ENCODE measurements at places on chromosomes 3 and 15. TPM values are rescaled to one million over a fixed set of nuclear protein-coding genes. Genes with fewer than 3 reads are reported as not detected.

DNA sequence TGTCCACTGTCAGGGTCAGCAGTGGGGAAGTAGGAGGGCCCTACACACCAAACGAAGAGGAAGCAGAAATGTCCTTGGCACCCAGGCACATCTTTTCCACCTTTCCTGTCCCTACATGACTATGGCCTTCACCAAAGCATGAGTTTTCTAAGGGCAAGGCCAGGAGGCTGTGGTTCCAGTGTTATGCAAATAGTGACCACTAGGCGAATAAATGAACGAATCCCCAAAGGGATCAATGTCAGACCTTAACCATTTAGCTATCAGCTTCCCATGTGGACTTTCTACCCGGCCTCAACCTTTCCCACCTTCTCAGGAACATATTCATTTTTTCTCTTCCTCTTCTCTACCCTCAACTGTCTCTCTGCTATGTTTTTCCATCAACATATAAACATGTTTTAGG is 63.1 kb downstream of the NTRK3 start:
- DNase-seq, result no peak

DNA sequence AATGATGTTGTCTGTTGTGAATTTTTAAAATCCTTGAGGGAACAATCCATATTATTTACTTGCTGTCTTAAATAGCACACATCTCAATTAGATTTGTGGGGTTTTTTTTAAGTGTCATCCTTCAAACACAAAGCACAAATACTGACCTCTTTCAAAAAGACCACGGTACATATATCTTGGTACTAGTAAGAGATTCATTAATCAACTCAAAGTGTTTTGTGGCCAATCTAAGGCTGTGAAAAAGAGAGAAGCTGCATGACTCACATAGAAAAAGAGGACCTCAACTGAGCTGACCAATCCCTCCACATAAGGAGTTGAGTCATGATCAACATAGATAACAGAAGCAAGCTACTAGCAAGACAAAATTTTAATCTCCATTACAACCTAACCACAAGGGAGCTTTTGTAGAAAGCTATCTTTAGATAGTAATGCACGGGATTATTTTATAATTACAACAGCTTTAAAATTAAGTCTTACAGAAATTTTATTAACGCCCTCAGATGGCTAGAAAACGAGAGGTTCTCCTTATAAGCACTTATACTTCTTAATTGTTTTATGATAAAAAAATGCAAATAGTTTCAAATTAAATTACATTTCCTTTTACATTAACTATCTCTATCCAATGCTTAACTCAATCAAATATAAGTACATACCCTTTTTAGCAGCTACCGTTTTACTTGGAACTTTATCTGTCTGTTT is 60.5 kb downstream of the TOP2B start:
- no peak for DNase-seq

Gene LYZL4
- not detected for total RNA-seq

- no peak for DNase-seq
Observed at GRCh38 chr3:69494185-69494584, 108.3 kb upstream of the FRMD4B start.

GRCh38 chr15:66852064-66852905 is 150.2 kb downstream of the SMAD6 start:
- no peak for DNase-seq

GRCh38 chr3:13509059-13509815 is 29.1 kb downstream of the HDAC11 start:
- DNase-seq, result no peak
